Subcutaneous adipose tissue (tissue), 4 donors: ENCODE measurements at places on chromosomes 12 and 14. TPM values are rescaled to one million over a fixed set of nuclear protein-coding genes. Genes with fewer than 3 reads are reported as not detected.

SOAT2 gene
- total RNA-seq: 0.38 TPM

RNU4-1 gene
- total RNA-seq: under 0.01 TPM

ADCY6 gene
- total RNA-seq: 144 TPM

ASB8 gene
- 28.2 TPM for total RNA-seq

TNFRSF1A gene
- total RNA-seq: 230 TPM

FOXG1 gene
- total RNA-seq: not detected

CACNA2D4 gene
- 15.4 TPM for total RNA-seq

C12orf50 gene
- not detected for total RNA-seq

BMAL2 gene
- total RNA-seq: 4.6 TPM

CCER1 gene
- total RNA-seq: not detected

FOXM1 gene
- 2.6 TPM for total RNA-seq

KLC1 gene
- 347 TPM for total RNA-seq

WIF1 gene
- not detected for total RNA-seq

RND1 gene
- 2.6 TPM for total RNA-seq

ITGA7 gene
- 117 TPM for total RNA-seq

KRT74 gene
- not detected for total RNA-seq

DACT1 gene
- 2.3 TPM for total RNA-seq

GCH1 gene
- total RNA-seq: 5.1 TPM

PTPRB gene
- 20.2 TPM for total RNA-seq

KLRF1 gene
- total RNA-seq: 0.85 TPM

TTC9 gene
- 0.22 TPM for total RNA-seq

MGST1 gene
- total RNA-seq: 620 TPM

PMCH gene
- not detected for total RNA-seq

RAB3IP gene
- 14.8 TPM for total RNA-seq

SERPINA10 gene
- total RNA-seq: not detected

FGF23 gene
- not detected for total RNA-seq

SLC5A8 gene
- total RNA-seq: not detected

WSCD2 gene
- 1.5 TPM for total RNA-seq

HRK gene
- not detected for total RNA-seq

SDS gene
- total RNA-seq: not detected

KRT80 gene
- total RNA-seq: not detected

SELPLG gene
- 16.5 TPM for total RNA-seq

FERMT2 gene
- total RNA-seq: 252 TPM

KLHL33 gene
- total RNA-seq: 1.1 TPM

IFT43 gene
- 25.3 TPM for total RNA-seq

FAM161B gene
- 4.1 TPM for total RNA-seq

TCP11L2 gene
- 48.8 TPM for total RNA-seq

CHD8 gene
- 60.5 TPM for total RNA-seq

NUDT14 gene
- 20.2 TPM for total RNA-seq

IFI27 gene
- 133 TPM for total RNA-seq

KRT2 gene
- not detected for total RNA-seq

MAP3K9 gene
- 0.16 TPM for total RNA-seq

VDR gene
- total RNA-seq: 2.4 TPM

CHGA gene
- total RNA-seq: not detected

ANKRD33 gene
- not detected for total RNA-seq

SSTR1 gene
- 0.17 TPM for total RNA-seq

TAS2R19 gene
- 6.2 TPM for total RNA-seq

NPAS3 gene
- 1.3 TPM for total RNA-seq

P2RX7 gene
- total RNA-seq: 3.4 TPM

C12orf60 gene
- 1.3 TPM for total RNA-seq

BATF gene
- total RNA-seq: 9.4 TPM

SPSB2 gene
- total RNA-seq: 5.7 TPM

NR1H4 gene
- not detected for total RNA-seq

ALDH1L2 gene
- 11.2 TPM for total RNA-seq

GLIPR1L2 gene
- 2.5 TPM for total RNA-seq

LAG3 gene
- total RNA-seq: 0.44 TPM

KRT75 gene
- not detected for total RNA-seq
